ENCODE measurements at places on chromosomes 6 and 20. TPM values are rescaled to one million over a fixed set of nuclear protein-coding genes. Genes with fewer than 3 reads are reported as not detected.

The ARFGEF2 gene
- total RNA-seq: 28.0 TPM

The TCP11 gene
- not detected for total RNA-seq

The WFDC5 gene
- not detected for total RNA-seq

The LST1 gene
- 42.6 TPM for total RNA-seq

The GLP1R gene
- 0.09 TPM for total RNA-seq
